Stimulated activated CD4-positive, alpha-beta T cell treated with anti-CD3 and anti-CD28 coated beads, Interleukin-15, amount 100 ng/mL, for 1 hour (primary cell): ENCODE measurements at places on chromosomes 7 and 10.

DNA sequence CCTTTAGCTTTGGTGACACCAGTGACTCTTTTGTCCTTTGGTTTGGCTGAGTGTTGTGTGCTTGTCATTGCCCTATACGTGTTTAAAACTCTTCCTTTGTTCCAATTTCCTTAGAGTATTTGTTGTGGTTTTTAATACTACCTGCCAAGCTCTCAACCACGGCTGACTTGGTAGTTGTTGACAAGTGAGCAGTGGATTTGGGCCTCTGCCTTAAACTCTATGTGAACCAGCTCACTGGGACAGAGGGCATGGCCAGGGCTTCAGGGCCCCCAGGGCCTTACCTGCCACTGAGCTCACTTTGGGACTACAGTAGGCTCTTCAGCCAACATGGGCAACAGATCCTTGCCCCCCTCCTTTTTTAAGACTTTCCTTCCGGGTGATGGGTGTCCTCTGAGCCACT, 9.6 kb upstream of the DMBT1 start:
- no peak for DNase-seq

DNA sequence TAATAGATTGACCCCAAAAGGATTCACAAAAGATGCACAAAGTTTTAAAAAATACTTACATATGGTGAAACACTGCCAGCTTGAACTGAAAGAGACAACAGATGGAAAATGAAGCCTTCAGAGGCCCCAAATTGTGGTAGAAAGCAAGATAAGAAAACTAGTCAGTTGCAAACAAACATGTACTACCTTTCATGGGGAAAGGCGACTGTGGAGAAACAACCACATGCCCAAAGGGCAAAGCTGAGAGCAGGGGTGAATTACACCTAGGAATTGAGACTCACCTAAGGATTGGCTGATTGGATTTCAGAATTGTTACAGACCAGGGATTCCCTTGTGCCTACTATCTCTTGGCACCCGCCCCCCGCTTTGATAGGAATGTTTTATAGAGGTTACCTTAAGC, 13.1 kb downstream of the EPC1 start:
- no peak for DNase-seq

DNA sequence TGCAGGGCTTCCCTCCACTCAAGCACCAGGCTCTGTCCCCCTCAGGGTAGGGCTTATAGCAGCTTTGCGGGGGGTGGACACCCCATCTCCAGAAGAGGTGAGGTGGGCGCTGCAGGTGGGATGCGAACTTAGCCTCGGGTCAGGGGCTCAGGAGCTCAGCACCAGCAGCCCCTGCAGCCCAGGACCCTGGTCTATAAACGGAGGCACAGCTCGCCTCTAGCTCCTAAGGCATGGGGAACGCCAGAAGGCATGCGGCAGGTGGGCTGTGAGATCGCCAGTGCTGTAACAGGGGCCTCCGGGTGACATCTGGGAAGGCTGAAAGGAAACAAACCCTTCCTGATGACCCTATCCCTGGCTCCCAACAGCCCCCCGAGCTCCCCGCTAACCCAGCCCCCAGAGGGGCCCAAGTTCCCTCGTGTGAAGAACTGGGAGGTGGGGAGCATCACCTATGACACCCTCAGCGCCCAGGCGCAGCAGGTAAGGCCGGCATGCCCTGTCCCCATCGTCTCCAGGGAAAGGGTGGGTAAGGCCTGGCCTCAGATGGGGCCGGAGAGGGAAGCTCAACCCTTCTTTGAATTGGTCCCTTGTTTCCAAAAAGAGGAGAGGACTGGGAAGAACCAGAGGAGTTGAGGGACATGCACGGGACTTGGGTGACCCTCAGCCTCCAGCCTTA, 4.2 kb downstream of the NOS3 start:
- no peak for DNase-seq

DNA sequence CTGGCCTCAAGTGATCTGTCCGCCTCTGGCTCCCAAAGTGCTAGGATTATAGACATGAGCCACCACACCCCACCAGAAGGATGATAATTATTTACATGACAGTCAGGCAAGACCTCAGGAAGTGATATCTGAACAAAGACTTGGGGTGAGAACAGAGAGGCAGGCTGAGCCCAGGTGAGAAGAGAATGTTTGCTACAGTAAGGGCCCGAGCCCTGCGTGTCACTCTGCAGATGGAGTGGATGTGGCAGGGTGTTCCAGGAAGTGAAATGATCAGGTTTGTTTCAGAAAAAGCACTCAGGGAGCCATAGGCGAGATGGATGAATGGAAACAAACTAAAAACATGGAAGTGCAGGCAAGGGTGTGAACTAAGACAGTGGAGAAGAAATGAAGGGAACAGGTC, 22.2 kb downstream of the SFMBT2 start:
- DNase-seq = no peak

GRCh38 chr10:7260912-7261311, 149.9 kb downstream of the SFMBT2 start:
- DNase-seq = no peak

DNA sequence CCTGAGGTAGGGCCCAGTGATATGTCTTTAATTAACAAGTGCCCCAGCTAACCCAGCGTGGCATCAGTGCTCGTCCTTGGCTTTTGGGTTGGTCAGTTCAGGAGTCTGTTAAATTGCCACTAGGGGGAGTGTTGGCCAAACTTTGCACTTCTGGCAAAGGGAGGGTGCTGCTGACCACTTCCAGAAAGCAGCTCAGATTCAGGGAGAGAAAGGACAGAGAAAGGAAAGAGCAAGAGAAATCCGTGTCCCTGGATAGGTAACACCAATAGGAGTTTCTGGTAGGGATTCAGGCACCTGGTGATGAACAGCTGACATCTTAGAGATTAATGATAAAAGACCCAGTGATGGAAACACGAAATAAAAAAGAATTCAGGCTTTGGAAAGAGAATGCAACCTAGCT, 243.1 kb upstream of the AOAH start:
- DNase-seq = no peak

- DNase-seq = no peak
Observed at GRCh38 chr7:2903682-2904162, 59.6 kb upstream of the GNA12 start.

GRCh38 chr7:94253686-94254085, 141.0 kb upstream of the COL1A2 start:
- no peak for DNase-seq

DNA sequence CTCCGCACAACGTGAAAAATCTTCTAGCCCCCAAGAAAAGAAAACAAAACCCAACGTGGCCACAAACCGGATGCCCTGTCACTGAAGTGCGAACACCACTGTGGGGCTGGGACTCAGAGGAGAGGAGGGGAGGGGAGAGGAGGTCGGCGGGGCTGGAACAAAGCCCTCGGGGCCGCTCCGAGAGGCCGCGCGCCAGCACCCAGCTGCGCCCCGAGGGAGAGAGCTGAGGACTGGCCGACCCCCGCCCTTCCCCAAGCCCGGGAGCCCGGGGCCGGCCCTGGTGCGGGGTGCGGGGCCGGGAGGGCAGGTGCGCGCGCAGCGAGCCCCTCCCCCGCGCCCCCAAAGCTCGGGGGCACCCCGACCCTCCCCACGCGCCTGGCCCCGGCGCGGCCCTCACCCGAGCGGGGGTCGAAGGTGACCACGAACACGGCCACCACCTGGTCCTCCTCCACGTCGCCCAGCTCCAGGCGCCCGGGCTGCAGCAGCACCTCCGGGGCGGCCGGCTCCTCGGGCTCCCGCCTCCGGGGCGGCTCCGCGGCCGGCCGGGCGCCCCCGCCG, 398 bp downstream of the DENND11 start:
- peak; percentile 36 for DNase-seq

- no peak for DNase-seq
Observed at GRCh38 chr7:85185424-85186082, 1.3 kb downstream of the SEMA3D start.

DNA sequence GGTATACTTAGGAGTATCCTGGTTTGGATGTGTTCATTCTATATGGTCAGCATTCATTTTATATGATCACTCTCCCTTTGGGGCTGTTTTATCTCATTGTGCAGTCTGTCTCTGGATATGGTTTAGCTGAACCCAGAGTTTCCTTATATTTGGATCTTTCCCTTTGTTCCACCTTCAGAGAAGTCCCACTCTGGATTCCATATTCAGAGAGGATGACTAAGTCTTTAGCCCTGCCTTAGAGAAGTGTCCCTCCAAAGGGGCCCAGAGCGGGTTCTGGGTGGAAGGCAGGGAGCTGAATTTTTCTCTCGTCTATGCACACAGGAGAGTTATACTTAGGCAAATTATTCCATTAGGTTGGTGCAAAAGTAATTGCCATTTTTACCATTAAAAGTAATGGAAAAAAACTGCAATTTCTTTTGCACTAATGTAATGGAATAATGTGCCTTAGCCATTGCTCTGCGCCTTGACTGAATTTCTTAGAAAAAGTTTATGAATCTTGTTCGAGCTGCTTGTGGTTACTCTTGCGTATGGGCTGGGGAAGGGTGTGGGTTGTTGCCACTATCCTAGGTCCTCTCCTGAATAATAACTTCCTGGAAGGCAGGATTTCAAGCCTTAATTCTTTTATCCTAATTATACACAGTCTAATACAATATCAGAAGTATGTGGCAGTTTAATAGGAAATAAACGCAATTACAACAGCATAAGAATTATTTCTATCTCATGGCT, 74.2 kb upstream of the MTPN start:
- no peak for DNase-seq

GRCh38 chr7:105339404-105340323, 49.1 kb downstream of the SRPK2 start:
- no peak for DNase-seq

GRCh38 chr10:3043512-3044368, 23.6 kb upstream of the PFKP start:
- peak; percentile 37 for DNase-seq

- no peak for DNase-seq
Observed at GRCh38 chr7:12741951-12742575, 54.6 kb downstream of the ARL4A start.

DNA sequence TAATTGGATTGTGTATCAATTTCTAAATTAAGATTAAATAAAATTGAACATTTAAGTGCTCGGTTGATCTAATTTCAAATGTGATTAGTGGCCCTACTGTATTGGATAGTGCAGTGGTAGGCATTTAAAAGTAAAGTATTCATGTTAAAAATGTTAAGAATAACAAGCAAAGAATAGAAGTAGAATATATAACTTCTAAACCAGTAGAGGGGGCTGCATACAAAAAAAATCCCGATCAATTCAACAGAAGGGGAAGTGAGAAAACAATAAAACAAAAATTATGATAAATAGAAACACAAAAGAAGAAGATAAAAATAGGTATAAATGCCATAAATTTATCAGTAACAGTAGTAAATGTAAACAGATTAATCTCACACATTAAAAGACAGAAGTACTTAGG, 24.9 kb upstream of the WDFY4 start:
- no peak for DNase-seq

GRCh38 chr10:34169131-34169530, 646.0 kb downstream of the PARD3 start:
- DNase-seq = no peak
